ENCODE measurements at places on chromosomes 4 and X.

DNA sequence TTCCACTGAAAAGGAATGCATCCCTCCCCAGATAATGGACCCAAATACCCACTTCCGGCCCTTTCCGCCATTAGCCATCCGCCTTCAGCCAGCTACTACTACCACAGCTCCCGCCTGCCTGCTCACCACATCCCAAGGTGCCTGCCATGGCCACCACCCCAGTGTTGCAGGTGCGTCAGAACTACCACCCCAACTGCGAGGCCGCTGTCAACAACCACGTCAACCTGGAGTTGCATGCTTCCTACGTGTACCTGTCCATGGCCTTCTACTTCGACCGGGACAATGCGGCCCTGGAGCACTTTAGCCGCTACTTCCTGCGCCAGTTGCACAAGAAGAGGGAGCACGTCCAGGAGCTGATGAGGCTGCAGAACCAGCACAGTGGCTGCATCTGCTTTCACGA, 92.2 kb downstream of the PRRG1 start:
- no peak for DNase-seq

DNA sequence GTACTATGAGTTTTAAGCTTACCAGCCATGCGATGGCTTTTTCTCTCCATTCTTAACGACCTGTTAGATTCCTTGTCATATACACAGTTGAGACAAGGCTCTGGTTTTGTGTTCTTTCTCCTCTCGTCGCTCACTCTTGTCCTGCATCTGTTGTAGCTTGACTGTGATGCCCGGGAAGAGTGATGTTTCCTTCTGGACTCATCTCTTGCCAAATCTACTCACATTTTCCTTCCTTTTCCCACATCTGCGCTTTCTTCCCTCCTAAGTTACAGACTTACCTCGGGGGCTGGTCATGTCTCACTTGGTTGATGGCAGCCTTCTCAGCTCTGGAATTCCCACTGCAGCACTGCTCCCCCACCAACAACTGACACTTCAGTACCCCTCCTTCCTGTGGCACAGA, 4.8 kb upstream of the MAP7D3 start:
- DNase-seq: no peak

- no peak for DNase-seq
Measured at GRCh38 chrX:51487960-51488267, 8.5 kb downstream of the NUDT11 start.

DNA sequence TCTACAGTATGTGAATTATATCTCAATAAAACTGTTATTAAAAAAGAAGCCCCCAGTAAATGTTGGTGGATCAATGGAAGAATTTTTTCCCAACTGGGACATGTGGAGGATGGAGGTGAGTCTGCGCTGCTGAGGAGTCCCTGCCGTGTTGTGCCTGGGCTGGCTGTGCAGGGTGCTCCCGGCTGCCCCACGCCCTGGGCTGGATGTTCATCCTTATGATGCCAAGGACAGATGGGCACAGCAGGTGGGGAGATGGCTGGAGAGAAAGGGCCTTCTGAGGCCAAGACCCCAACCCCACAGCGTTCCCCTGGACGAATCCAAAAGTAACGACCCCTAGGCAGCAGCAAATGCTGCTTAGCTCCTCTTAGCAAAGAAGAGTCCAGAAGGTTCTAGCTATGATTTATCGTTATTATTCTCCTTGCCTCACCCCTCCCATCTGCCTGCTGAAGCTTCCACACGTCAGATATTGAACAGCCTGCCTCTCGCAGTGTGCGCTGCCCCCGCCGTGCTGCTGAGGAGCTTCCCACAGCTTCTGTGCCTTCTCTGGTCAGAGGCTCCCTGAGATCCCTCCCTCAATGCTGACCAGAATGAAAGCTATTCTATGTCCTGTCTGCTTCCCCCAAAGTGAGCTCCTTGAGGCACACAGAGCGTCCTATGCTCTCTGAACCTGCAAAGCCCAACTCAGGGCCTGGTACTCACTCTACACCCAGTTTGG, 26.5 kb downstream of the HMX1 start:
- DNase-seq: no peak

- no peak for DNase-seq
Measured at GRCh38 chrX:135421932-135422809, at the start of gene SMIM10L2A. SMIM10L2A (plus strand) TSS chrX:135421944; CDS start chrX:135422132, 188 bp downstream.

DNA sequence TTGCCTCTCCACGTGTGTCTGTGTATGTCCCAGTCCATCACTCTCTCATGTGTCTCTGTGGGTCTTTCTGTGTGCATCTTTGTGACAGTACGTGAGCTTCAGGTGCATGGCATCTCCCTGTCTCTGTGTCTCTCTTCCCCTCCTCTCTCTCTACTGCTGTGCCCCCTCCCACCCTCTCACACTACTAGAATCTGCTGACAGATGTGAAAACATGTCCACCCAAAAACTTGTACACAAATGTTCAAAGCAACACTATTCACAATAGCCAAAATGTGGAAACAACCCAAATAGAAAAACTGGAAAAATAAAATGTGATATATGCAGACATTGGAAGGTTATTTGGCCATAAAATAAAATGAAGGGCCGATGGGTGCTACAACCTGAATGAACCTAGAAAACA, 10.0 kb downstream of the EVC start:
- no peak for DNase-seq

- DNase-seq: no peak
Measured at GRCh38 chrX:39981946-39982345, 115.8 kb downstream of the BCOR start.

- DNase-seq: no peak
Measured at GRCh38 chr4:19888587-19888986, 363.1 kb upstream of the SLIT2 start.

DNA sequence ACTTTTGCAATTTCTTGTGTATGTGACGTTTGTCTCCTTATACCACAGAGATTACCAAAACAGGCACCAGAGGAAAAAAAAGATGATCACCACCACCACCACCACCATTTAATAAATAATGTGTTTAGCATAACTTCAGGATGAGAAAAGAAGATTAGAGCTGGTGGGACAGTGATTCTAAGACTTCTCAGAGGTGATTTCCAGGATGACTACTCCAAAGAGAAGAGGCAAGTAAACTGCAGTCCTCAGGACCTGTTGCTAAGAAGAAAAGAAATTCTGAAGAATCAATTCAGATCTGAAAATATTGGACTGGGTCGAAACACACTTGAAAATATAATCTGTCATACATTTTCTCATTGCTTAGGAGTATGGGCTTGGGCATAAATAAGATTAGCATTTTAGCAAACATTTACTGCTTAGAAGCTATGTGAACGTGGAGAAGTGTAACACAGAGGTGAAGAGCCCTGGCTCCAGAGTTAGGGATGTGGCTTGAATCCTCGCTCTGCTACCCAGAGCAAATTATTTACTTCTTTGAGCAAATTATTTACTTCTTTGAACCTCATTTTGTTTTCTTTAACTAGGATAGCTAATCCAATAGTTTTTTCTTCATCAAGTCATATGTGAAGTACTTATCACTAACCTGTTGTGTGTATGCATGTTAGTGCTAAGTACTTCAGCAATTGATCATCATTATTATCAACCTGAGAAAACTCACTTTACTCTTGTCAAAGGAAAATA, 10.5 kb upstream of the YTHDC1 start:
- no peak for DNase-seq

DNA sequence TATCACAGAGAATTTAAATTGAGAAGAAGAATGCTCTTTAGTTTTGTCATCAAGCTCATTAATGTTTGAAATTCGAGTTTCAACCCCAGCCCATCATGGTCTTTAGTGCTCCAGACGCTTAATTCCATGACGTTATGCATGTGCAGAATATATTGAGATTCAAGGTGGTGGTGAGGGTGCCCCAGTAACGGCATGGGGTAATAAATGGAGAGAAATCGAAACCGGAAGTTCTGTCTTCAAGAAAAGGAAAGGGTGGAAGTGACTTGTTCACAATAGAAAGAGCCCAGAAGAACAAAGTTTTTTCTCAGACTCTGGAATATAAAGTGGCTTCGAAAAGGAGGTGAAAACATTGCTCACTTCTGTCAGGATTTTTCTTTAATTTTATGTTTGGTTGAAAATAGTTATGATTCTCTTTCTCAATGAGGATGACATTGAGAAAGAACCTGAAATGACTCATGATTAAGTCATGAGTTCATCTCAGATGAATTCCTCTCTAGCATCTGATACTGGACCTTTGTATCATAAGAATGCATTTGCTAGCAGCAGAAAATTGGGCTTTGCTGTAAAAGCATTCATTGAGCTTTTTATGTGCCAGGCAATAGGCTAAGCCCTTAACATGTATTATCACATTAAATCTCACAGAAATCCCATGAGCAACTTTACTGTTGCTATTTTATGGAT, 779 bp upstream of the DDX60L start:
- no peak for DNase-seq

DNA sequence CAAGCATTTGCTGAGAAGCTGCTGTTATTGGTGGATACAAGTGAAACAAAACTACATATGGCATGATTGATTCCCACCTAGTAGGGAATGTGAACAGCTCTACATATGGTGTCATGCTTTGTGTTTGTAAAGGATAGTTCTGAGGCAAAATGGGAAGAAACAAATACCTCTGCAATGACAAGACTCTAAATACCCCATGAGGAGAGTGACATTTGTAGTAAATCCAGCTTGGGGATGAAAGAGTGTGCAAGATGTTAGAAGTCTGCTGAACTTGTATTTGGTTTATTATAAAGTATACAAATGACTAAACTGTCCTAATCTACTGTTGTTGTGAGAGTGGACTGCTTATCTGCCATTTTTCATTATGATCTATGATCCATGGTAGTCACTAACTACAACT, 120.8 kb upstream of the HS3ST1 start:
- DNase-seq: no peak

DNA sequence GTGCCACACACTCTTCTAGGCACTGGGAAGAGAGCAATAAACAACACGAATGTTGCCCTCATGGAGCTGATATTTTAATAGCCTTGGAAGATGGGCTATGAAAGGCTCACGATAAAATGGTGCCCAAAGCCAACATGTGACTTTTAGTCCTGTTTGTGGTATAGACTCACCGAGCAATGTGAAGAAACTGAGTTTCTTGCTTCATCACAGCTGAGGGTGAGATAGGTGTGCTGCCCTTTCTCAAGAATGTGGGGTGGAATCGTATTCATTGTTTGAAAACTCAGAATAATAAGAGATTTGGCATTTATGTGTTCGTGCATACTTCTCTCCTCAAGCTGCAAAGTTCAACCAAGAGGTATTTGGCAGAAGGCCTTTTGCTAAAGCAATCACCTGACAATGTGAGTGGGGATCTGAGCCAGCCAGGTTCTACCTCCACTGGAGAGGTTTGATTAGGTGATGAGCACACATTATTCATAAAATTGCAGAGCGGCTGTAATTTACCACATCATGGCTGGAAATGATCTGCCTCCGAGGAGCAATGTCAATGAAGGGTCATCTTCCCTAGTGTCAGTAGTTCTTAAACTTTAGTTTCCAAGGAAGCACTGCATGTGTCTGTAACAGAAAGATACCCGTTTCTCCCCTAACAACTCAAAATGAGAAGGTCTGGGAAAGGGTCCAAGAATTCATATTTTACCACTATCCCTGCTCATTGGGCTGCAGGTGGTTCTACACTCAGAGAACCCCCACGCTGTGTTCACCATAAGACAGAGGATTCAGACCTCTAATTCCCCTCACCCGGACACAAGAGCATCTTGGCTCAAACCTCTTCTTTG, 41.9 kb upstream of the CBR4 start:
- DNase-seq: no peak

- DNase-seq: no peak
Measured at GRCh38 chr4:78308517-78308916, 243.1 kb upstream of the ANXA3 start.

GRCh38 chr4:160808174-160808573, 1355.6 kb downstream of the FSTL5 start:
- no peak for DNase-seq

- no peak for DNase-seq
Measured at GRCh38 chrX:41761702-41762101, 37.7 kb downstream of the GPR82 start.

DNA sequence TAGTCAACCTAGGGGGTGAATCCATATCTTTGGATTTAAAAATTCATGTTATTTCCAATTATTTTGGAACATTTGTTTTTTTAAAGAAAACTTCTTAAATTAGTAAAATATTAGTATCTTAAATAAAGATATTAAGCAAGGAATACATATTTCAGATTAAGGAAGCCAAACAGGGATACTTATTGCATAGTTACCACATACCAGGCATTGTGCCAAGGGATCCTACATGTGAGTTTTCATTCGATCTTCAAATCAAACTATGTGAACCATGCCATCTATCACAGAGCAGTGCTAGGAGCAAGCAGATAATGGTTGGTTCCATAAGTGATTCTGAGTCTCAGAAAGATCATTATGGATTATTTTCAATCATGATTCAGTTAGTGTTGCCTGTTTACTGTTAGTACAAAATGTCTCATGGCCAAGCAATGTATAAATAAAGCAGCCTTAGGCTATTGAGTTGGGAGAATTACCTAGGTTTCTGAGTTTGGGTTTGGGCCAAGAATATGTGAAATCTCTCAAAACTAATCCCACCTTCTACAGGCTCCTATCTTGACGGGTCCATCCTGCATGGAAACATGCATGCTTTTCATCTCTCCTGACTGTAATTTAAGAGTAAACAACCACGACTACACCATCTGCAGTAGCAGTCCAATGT, 176.7 kb downstream of the NPFFR2 start:
- DNase-seq: no peak

GRCh38 chr4:85459736-85460135, 15.2 kb upstream of the ARHGAP24 start:
- no peak for DNase-seq

GRCh38 chr4:113901994-113902787, 77.3 kb downstream of the ARSJ start:
- DNase-seq: peak; percentile 29

DNA sequence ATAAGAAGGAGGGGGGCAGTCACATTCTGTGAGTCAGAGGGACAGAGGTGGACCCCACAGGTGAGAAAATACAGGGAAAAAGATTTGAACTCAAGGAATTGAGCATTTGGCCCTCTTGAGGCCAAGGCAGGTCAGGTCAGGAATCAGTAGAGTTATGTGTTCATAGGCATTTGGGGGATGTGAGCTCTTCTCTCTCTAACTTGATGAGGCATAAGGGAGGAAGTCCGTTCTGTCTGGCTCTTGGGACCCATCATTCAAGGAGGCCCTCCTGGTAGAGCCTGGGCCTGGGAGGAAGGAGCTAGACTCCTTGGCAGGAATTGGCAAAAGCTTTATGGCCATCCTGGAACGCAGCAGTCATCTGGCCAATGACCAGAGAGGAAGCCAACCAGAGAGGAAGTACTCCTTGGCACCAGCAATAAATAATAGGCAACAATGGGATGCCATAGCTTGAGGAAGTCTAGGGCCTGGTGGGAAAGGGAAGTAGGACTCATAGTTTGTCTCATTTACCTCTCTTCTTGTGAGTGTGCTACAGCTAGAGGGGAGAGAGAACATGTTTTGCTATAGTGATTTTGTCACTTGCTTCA, 53.0 kb downstream of the MSN start:
- DNase-seq: no peak

GRCh38 chr4:74583089-74583700, 138.3 kb downstream of the AREG start:
- no peak for DNase-seq

GRCh38 chrX:48694776-48695533, 1.6 kb upstream of the SUV39H1 start:
- DNase-seq: no peak

- no peak for DNase-seq
Measured at GRCh38 chrX:116345958-116346357, 90.4 kb upstream of the SLC6A14 start.

Measured in stimulated activated CD4-positive, alpha-beta T cell treated with anti-CD3 and anti-CD28 coated beads, Interleukin-15, amount 100 ng/mL, for 1 hour (primary cell).